ENCODE measurements at places on chromosomes 1 and 21. TPM values are rescaled to one million over a fixed set of nuclear protein-coding genes. Genes with fewer than 3 reads are reported as not detected.

WDR64 gene
- not detected for total RNA-seq

PTBP2 gene
- 32.9 TPM for total RNA-seq

TMEM81 gene
- total RNA-seq: 2.3 TPM

FABP3 gene
- 5.5 TPM for total RNA-seq

KIF26B gene
- under 0.01 TPM for total RNA-seq

ATP1A2 gene
- total RNA-seq: not detected

FAM89A gene
- total RNA-seq: 18.3 TPM

CAPN2 gene
- total RNA-seq: 278 TPM

CA6 gene
- total RNA-seq: not detected

PALMD gene
- 77.9 TPM for total RNA-seq

OR2T6 gene
- total RNA-seq: not detected

GOLT1A gene
- total RNA-seq: not detected

DISC1 gene
- 9.4 TPM for total RNA-seq

RGS2 gene
- 2.1 TPM for total RNA-seq

RIPPLY3 gene
- not detected for total RNA-seq

SFN gene
- 0.16 TPM for total RNA-seq

SLC6A17 gene
- total RNA-seq: under 0.01 TPM

TAS1R1 gene
- total RNA-seq: not detected

MSH4 gene
- total RNA-seq: under 0.01 TPM

PKLR gene
- total RNA-seq: not detected

AIRE gene
- total RNA-seq: not detected

ADARB1 gene
- 48.8 TPM for total RNA-seq

TFF2 gene
- not detected for total RNA-seq

CFHR5 gene
- total RNA-seq: not detected

SAMD13 gene
- 1.3 TPM for total RNA-seq

SUSD4 gene
- 0.13 TPM for total RNA-seq

ARHGEF19 gene
- 6.2 TPM for total RNA-seq

FOXD3 gene
- total RNA-seq: not detected

CACNA1S gene
- not detected for total RNA-seq

AMY2B gene
- 0.65 TPM for total RNA-seq

ZNF697 gene
- 35.2 TPM for total RNA-seq

FCAMR gene
- total RNA-seq: not detected

RAVER2 gene
- 5.4 TPM for total RNA-seq

MROH7 gene
- total RNA-seq: not detected

ZMYND12 gene
- 0.32 TPM for total RNA-seq

COL24A1 gene
- not detected for total RNA-seq

ETNK2 gene
- 15.5 TPM for total RNA-seq

AHCTF1 gene
- total RNA-seq: 19.1 TPM

TSPEAR gene
- 0.19 TPM for total RNA-seq

CTSK gene
- total RNA-seq: 0.81 TPM

LCE3E gene
- total RNA-seq: not detected

ALPL gene
- total RNA-seq: 0.32 TPM

FMN2 gene
- total RNA-seq: 0.49 TPM

Data from bladder microvascular endothelial cell (primary cell).